ENCODE measurements at places on chromosomes 5 and 9. TPM values are rescaled to one million over a fixed set of nuclear protein-coding genes. Genes with fewer than 3 reads are reported as not detected.

The AQP7 gene
- 2.6 TPM for total RNA-seq

The PROB1 gene
- 0.37 TPM for total RNA-seq

The ITGA2 gene
- 1.5 TPM for total RNA-seq

The LRRC19 gene
- total RNA-seq: 0.42 TPM

The SPINK6 gene
- not detected for total RNA-seq

The MGAT4B gene
- 57.5 TPM for total RNA-seq

The TBCA gene
- total RNA-seq: 55.2 TPM

The NEUROG1 gene
- not detected for total RNA-seq

The PAPPA gene
- total RNA-seq: 0.93 TPM

The ASTN2 gene
- total RNA-seq: 6.8 TPM

The TRAF1 gene
- 1.7 TPM for total RNA-seq

The CNTFR gene
- total RNA-seq: 2.6 TPM

GRCh38 chr9:70020991-70021571, 22.6 kb upstream of the MAMDC2 start:
- H3K27me3 ChIP-seq: no peaks in the 10 kb centered on the region
- no peak for DNase-seq
- H3K4me3 ChIP-seq: no peak overlapping the region
- no peak overlapping the region for H3K27ac ChIP-seq
- no peaks in the 10 kb centered on the region for H3K36me3 ChIP-seq

DNA sequence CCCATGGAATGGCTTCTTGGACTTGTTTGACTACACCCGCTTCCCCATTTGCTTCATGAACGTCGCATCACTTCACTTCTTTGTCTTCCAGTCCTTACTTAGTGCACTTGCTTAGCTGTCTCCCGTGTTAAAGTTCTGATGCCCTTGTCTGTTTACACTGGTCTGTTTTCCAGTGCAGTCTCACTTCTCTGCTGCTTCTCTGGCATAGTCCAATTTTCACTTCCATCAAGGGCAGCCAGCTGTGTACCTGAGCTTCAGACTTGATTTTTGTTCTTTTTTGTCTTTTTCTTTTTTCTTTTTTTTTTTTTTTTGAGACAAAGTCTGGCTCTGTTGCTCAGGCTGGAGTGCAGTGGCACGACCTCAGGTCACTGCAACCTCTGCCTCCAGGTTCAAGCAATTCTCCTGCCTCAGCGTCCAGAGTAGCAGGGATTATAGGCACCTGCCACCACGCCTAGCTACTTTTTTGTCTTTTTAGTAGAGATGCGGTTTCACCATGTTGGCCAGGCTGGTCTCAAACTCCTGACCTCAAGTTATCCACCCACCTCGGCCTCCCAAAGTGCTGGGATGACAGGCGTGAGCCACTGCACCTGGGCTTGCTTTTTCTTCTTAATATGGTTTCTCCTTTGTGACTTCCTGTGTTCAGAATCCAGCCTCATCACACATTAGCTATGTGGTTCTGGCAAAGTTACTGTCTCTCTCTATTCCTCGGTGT, 75.4 kb downstream of the LRRC70 start:
- H3K36me3 ChIP-seq: no peaks in the 10 kb centered on the region
- no peaks in the 10 kb centered on the region for H3K27me3 ChIP-seq
- no peaks in the 10 kb centered on the region for H3K4me1 ChIP-seq
- DNase-seq: no peak
- no peak overlapping the region for H3K4me3 ChIP-seq
- H3K27ac ChIP-seq: no peak overlapping the region

DNA sequence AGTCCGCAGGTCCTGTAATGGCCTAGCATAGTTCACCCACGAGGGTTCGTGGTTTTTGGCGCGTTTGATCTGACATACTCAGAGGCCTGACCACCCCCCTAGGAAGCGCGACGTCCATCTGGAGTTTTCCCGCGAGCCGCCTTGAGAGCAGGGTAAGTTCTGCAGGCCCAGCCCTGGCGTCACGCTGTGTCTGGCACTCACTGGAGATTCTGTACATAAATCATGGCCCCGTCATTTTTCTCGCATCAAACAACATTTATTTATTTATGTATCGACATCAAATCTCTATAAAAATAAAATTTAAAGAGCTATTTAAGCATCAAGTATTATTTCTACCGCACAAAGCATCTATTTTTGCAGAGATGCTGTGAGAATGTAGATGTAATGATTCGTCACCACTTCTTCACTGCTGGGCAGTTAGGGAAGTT, 437 bp upstream of the TRIM41 start:
- no peaks in the 10 kb centered on the region for H3K36me3 ChIP-seq
- DNase-seq: no peak
- H3K27ac ChIP-seq: peak overlapping the region; percentile 87
- peak overlapping the region; percentile 93 for H3K4me3 ChIP-seq
- H3K4me1 ChIP-seq: no peaks in the 10 kb centered on the region

- H3K27me3 ChIP-seq: no peaks in the 10 kb centered on the region
- no peak overlapping the region for H3K4me3 ChIP-seq
- no peaks in the 10 kb centered on the region for H3K4me1 ChIP-seq
These were observed 114.4 kb downstream of the SLC12A2 start for GRCh38 chr5:128197896-128198522.

- H3K27ac ChIP-seq: no peak overlapping the region
- DNase-seq: no peak
- H3K27me3 ChIP-seq: no peaks in the 10 kb centered on the region
- no peaks in the 10 kb centered on the region for H3K36me3 ChIP-seq
These were observed 588.8 kb downstream of the PRELID2 start for GRCh38 chr5:145246379-145246778.

- H3K4me1 ChIP-seq: no peaks in the 10 kb centered on the region
- DNase-seq: no peak
- H3K27ac ChIP-seq: peak overlapping the region; percentile 69
These were observed 213.1 kb downstream of the RFK start for GRCh38 chr9:76181020-76181641.

DNA sequence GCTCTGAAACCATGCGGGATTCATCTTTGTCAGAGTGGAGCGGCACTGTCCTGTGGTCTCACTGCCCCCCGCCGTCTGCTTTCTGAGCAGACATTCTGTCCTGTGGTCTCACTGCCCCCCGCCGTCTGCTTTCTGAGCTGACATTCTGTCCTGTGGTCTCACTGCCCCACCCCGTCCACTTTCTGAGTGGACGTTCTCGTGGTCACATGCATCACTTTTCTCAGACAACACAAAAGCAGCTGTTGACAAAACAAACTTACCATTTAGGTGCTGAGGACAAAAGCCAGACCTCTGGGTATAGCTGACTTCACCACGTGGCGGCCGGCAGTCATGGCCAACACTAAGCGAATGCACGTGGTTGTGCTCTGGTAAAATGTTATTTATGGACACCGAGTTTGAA, 2.8 kb downstream of the LRRC14B start:
- H3K36me3 ChIP-seq: no peaks in the 10 kb centered on the region
- H3K4me1 ChIP-seq: no peaks in the 10 kb centered on the region
- DNase-seq: peak; percentile 56
- H3K4me3 ChIP-seq: no peak overlapping the region
- H3K27ac ChIP-seq: no peak overlapping the region
- H3K27me3 ChIP-seq: no peaks in the 10 kb centered on the region

DNA sequence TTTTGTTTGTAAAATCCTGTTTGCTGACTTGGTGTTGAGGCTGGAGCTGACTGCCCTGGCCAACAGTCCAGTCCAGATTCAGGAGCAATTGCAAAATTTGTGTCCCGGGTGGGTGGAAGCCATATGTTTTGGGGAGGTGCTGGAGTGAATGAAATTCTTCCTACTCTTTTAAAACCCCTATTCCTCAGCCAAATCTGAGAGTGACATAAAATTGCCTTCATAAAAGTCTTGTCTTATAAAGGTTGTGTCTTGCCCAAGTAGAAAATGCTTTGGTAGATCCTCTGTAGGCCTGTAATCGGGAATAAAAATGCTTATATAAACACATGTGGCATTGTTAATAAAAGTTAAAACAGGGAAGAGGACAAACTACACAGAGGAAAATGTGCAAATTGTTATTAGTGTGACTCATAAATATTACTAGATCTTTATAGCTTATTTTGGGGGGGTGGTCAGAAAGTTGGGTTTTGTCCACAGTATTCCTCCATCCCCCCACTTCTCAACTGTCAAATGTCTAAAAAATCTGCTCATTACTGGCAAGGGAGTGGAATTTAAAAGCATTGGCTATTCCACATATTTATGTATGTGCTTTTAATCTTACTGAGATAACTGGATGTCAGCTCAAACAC, 45.6 kb downstream of the NNT start:
- H3K27ac ChIP-seq: no peak overlapping the region
- H3K4me1 ChIP-seq: no peaks in the 10 kb centered on the region
- no peak for DNase-seq
- no peak overlapping the region for H3K4me3 ChIP-seq

DNA sequence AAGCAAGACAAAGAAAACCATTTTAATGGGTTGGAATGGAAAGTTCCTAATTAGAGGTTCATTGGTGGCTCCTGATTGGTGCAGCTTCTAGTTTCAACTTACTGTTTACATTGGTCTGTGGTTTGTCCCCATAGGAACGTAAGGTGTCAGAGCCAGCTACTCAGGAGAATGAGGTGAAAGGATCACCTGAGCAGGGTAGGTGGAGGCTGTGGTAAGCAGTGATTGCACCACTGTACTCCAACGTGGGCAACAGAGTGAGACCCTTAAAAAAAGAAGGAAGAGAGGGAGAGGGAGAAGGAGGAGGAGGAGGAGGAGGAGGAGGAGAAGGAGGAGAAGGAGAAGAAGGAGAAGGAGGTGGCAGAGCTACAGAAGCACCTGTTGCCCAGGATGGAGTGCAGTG, 30.4 kb downstream of the KCNIP1 start:
- DNase-seq: no peak
- H3K27me3 ChIP-seq: no peaks in the 10 kb centered on the region
- no peak overlapping the region for H3K27ac ChIP-seq
- no peaks in the 10 kb centered on the region for H3K36me3 ChIP-seq
- H3K4me1 ChIP-seq: no peaks in the 10 kb centered on the region
- no peak overlapping the region for H3K4me3 ChIP-seq

GRCh38 chr9:118222375-118222774, 518.2 kb downstream of the TLR4 start:
- no peaks in the 10 kb centered on the region for H3K4me1 ChIP-seq
- no peaks in the 10 kb centered on the region for H3K27me3 ChIP-seq
- H3K27ac ChIP-seq: no peak overlapping the region
- no peak for DNase-seq

DNA sequence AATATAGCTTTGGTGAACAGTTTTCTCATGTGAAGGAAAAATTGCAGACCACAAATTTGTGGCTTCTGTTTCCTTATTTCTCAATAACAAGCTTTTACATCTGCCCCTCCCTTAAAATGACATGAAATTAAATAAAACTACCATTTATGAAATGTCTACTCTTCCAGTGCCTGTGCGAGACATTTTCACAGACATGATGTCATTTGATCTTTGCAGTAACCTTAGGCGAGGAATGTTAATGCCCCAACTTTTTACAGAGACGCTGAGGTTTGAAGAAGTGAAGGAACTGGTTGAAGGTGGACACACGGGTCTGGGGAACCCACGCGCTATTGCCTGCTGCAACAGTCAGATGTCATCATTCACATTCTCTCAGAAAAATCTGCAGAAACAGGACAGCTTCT, 61.5 kb downstream of the OSTF1 start:
- H3K4me1 ChIP-seq: no peaks in the 10 kb centered on the region
- H3K27me3 ChIP-seq: no peaks in the 10 kb centered on the region
- DNase-seq: no peak
- H3K36me3 ChIP-seq: no peaks in the 10 kb centered on the region
- H3K27ac ChIP-seq: no peak overlapping the region

GRCh38 chr5:52378237-52378636, 409.5 kb upstream of the ITGA1 start:
- no peaks in the 10 kb centered on the region for H3K36me3 ChIP-seq
- H3K4me3 ChIP-seq: no peak overlapping the region
- no peak for DNase-seq

- no peaks in the 10 kb centered on the region for H3K4me1 ChIP-seq
- H3K4me3 ChIP-seq: no peak overlapping the region
- H3K27me3 ChIP-seq: no peaks in the 10 kb centered on the region
- no peak overlapping the region for H3K27ac ChIP-seq
- no peak for DNase-seq
- H3K36me3 ChIP-seq: no peaks in the 10 kb centered on the region
These were observed 22.4 kb upstream of the RASGRF2 start for GRCh38 chr5:80937584-80938356.

GRCh38 chr9:33867747-33868439, 50.9 kb downstream of the UBE2R2 start:
- no peak for DNase-seq
- H3K36me3 ChIP-seq: no peaks in the 10 kb centered on the region
- H3K27ac ChIP-seq: no peak overlapping the region
- H3K4me3 ChIP-seq: no peak overlapping the region
- peaks cover 34% of the 10 kb centered on the region for H3K4me1 ChIP-seq

DNA sequence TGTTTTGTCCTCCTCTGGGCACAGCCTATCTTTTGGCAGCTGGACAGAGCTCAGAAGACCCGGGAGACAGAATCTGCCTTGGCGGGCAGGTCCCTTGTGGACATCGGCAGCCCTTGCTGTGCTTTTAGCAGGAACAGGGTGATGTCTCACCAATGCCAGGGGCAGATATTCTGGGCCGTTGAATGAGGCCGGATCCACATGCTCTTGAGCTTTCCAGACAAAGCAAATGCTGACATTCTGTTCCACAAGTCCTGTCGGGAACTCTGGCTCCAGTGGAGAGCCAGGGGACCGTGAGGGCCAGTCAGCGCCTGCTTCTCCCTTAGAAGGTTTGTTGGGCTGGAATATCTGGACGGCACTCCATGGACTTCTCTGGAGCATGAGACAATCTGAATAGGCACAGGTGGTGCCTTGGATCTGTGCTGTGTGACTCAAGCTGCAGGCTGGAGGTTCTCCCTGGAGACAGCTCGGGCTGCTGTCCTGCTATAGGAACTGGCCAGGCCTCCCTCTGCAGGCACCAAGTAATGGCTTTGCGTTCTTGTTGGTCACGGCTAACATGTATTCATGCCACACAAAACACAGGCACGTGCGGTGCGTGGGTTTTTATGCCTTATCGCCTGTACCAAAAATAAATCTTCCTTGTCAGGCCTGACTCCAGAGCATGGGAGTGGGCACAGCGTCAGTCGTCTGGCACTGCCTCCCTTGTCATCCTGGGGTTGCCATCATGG, 80.3 kb downstream of the GADD45G start:
- no peak for DNase-seq
- H3K27ac ChIP-seq: peak overlapping the region; percentile 83
- H3K4me1 ChIP-seq: peaks cover 50% of the 10 kb centered on the region
- H3K4me3 ChIP-seq: no peak overlapping the region

All from pancreas (tissue), 10 donors.